Stimulated activated CD4-positive, alpha-beta T cell treated with anti-CD3 and anti-CD28 coated beads, TNF-alpha, amount 100 ng/mL, for 24 hours (primary cell): ENCODE measurements at places on chromosomes 13 and 19.

DNA sequence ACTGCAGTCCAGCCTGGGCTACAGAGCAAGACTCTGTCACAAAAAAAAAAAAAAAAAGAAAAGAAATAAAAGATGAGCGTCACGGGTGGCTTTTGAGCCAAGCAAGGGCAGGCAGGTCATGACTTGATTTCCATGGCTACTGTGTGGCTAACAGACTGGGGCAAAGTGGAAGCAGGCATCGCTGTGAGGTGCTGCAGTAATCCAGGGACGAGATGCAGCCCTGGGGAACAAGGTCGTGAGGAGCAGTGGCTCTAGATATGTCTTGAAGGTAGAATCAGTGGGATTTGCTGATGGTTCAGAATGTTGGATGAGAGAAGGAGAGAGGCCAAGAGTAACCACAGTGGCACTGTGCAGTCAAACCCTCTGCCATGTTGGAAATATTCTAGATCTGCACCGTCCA lies 14.2 kb downstream of the HAS1 start:
- no peak for DNase-seq

- DNase-seq = no peak
Measured at GRCh38 chr19:58406818-58407657, 1.4 kb upstream of the ZNF584 start.

- no peak for DNase-seq
Measured at GRCh38 chr13:98781045-98781444, 28.6 kb upstream of the SLC15A1 start.

GRCh38 chr13:104461049-104461448 lies 1394.8 kb upstream of the SLC10A2 start:
- no peak for DNase-seq

- no peak for DNase-seq
Measured at GRCh38 chr19:16198370-16198651, 600 bp downstream of the AP1M1 start.

- no peak for DNase-seq
Measured at GRCh38 chr13:34842466-34842865, 99.6 kb upstream of the NBEA start.

- no peak for DNase-seq
Measured at GRCh38 chr19:54201980-54202379, 1.3 kb downstream of the RPS9 start.

DNA sequence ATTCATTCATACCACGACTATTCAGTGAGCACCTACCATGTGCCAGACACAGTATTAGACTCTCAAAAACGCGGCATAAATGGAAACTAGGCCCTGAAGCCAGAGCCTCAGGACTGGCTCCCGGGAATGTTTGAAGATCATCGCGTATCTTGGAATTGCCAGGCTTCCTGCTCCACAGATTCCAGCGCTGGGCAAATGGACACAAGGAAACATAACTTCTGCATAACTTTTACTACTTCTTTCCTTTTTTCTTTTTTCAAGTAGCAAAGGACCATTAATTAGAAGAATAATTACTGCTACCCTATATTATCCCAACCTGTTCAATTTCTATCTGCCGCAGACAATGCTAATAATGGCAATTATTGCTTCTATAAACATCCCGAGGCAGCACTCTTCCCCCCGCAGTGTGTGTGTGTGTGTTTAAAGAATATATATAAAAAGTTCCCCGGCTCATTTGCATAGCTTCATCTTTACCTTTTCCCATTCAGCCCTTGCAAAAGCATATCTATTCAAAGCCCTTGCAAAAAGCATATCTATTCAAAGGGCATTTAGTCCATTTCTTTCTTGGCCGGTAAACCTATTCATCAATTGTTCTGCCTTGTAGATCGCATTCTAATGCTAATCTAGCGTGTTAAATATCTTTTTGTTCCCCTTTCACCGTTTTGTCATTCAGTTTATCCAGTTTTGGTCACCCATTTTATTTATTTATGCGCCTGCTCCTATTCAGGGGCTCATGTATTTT lies 6.1 kb downstream of the SOX21 start:
- no peak for DNase-seq

GRCh38 chr19:21698215-21698614 lies 69.2 kb downstream of the ZNF100 start:
- no peak for DNase-seq

- no peak for DNase-seq
Measured at GRCh38 chr13:27137759-27138158, 33.9 kb downstream of the USP12 start.

- no peak for DNase-seq
Measured at GRCh38 chr19:15263361-15263985, 31.2 kb upstream of the EPHX3 start.

GRCh38 chr13:78190296-78190695 lies 271.7 kb upstream of the EDNRB start:
- DNase-seq = no peak

DNA sequence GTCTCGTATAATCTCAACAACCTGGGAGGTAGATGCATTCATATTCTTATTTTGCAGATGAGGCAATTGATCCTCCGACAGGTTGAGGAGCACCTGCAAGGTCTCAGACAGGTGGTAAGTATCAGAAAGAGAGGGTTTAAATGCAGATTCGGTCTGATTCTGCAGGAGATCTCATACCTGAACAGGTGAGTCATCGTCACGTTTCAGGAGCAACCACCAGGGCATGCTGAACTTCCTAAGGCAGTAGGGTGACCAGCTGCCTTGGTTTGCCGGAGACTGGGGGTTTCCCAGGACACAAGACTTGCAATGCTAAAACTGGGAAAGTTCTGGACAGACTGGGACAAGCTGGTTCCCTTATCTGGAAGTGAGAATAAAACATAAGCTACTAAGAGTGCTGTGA lies 68.8 kb upstream of the TSHZ3 start:
- DNase-seq = no peak

DNA sequence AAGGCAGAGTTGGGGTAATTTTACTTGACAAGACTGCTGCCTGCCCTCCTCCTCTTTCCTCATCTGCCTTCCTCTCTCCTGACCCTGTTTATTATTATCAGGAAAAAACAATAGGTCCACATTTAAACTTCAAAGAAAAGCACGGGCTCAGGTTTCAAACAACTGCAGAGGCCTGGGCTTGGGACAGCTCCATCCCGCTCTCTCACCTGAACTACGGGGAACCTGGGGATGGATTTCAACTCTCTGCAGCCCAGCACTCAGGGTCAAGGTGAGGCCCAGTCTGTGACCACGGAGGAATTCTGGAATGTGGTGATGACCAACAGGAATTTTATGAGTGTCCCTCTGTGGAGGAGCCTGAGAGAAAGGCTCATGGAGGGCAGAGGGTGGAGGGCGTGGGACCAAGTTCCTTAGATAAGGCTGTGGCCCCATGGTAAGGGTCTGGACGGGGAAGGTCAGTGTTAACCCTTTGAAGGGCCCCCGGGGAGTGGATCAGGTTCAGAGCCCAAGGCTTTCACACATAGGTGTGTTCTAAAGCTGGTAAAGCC lies 220.8 kb upstream of the MAB21L1 start:
- no peak for DNase-seq

DNA sequence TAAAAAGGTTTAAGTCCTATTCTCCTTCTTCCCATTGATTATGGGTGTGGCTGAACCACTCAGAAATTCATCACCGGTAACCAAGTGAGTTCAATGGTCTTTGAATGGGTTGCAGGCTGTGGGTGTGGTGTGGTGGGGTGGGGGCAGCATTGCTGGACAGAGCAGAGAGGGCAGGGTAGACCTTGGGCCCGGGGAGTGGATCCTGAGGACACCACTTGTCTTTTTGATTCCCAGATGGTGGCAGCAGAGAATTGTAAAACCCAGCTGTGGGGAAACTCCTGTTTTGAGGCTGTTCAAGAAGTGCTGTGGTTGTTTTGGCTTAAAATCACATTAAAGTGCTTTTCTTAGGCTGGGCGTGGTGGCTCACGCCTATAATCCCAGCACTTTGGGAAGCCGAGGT lies 45.8 kb upstream of the RGCC start:
- no peak for DNase-seq

- DNase-seq = no peak
Measured at GRCh38 chr13:21676611-21677021, 5.7 kb downstream of the FGF9 start.

DNA sequence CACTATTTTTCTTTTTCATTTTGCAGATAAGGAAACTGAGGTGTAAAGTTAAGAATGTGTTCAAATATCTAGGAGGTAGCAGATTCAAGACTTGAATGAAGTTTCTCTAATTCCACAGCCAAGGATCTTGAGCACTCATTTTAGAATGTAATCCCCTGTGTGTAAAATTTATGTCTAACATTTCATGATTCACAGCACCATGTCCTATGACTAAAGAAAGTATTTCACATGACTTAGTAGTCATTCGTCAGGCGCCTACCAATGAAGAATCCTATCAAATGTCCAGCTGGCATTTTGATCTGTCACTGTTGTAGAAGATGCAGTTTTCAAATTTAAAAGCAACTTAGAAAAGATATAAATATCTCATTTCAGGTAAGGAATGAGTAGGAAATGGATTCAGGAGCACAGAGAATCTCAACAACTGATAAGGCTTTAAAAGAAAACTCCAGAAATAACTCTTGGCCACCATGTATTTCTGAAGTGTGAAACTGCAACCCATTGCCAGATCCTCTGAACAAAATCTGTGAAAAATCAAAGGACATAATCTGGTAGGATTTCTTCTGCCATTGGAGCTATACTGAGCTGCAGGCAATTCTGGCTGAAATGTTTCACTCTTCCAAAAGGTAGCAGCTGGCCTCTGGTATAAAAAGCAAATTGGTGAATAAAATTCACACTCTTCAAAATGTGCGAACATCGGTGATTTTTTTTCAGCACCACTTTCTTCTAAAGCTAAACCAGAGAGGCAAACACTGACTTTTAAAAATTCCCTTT lies 92.2 kb downstream of the DCLK1 start:
- DNase-seq = no peak

GRCh38 chr13:112997188-112998130 lies 28.4 kb downstream of the MCF2L start:
- DNase-seq = no peak

GRCh38 chr19:35166100-35167063 lies 11.8 kb downstream of the FXYD5 start:
- DNase-seq = no peak

- DNase-seq = no peak
Measured at GRCh38 chr13:100510208-100510957, 78.2 kb downstream of the GGACT start.

DNA sequence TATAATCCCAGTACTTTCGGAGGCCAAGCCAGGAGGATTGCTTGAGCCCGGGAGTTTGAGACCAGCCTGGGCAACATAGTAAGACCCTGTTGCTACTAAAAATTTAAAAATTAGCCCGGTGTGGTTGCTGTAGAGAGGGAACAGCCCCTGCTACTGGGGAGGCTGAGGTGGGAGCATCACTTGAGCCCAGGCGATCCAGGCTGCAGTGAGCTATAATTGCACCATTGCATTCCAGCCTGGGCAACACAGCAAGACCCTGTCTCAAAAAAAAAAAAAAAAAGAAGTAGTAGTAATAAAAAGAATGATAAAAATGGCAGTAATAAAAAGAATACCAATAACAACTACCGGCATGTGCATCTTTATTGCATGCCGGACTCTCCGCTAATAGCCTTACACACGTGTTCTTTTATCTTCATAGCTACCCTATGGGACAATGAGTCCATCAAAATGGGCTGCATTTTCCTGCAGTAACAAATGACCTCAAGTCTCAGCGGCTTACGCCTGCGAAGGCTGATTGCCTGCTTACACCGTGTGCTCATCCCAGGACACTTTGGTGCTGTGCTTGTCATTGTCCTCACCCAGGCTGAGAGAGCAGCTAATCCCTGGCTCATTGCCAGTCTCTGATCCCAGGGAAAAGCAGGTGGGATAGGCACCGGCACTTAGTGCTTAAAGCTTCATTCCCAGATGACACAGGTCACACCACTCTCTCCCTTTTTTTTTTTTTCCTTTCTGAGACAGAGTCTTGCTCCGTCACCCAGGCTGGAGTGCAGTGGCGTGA lies 14.4 kb upstream of the SYCN start:
- DNase-seq = no peak

DNA sequence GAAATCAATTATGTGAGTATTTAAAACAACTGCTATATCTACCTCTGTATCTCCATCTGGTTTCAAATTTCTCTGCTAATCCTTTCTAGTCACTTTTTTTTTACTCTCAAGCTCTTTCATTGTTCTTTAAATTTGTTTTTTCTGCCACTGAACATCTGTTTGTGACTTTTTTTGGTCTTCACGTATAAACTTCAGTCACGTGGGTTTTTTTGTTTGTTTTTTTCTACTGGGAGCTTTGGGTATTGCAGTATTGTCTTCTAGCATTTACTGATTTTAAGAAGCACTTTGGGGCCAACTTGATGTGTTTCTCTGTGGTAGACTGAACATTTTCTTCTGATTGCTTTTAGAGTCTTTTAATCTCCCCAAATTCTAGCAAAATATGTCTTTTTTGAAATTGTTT lies 262.6 kb upstream of the RXFP2 start:
- DNase-seq = no peak

GRCh38 chr13:72643311-72643989 lies 84.0 kb downstream of the MZT1 start:
- peak; percentile 48 for DNase-seq

GRCh38 chr19:4014541-4015491 lies 7.3 kb downstream of the PIAS4 start:
- DNase-seq = no peak

- no peak for DNase-seq
Measured at GRCh38 chr13:113148940-113149503, 9.4 kb upstream of the PROZ start.

DNA sequence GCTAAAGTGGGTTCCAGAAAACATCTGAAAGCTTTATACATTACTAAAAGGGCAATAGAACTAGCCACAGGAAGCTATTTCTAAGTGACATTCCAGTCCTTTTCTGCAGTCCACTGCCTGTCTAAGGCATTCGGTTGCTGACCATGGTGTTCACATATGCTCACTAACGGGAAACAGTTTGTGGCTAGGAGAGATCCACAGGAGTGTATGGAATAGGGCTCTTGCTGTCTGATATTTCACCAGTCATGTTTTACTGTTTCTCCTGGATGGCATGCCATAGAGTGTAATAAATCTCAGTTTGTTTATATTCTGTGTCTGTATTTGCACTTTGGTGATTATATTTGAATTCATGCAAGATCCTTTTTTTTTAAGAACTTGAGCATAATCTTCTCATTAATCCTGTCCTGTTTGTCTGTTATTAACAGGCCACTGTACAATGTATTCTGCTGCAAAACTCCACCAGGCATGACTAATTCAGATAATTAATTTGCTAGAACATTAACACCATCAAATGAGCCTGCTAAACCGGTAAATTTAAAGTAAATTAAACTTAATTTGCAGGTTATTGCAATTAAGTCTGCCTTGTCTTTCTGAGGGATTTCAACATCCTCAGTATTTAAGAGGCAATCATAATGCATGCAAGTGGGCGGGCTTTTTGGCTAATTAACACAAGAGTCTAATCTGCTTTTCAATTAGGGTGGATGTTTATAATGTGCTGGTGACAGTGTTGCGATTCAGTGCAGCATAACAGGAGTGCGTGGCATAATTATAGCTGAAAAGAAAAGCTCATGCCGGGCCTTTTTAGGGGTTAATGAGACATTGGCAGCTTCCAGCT lies 201.3 kb downstream of the POU4F1 start:
- DNase-seq = no peak

GRCh38 chr19:48064509-48064908 lies 20.6 kb upstream of the CABP5 start:
- DNase-seq = no peak

- DNase-seq = no peak
Measured at GRCh38 chr19:45404557-45405434, at the start of gene PPP1R13L. PPP1R13L (minus strand) TSS chr19:45405069; CDS start chr19:45398318, 6,751 bp downstream.

- DNase-seq = no peak
Measured at GRCh38 chr13:94431987-94432386, 47.5 kb downstream of the DCT start.

- DNase-seq = no peak
Measured at GRCh38 chr19:42088471-42089190, 12.7 kb downstream of the ZNF574 start.

- no peak for DNase-seq
Measured at GRCh38 chr13:80001510-80001842, 339.4 kb downstream of the SPRY2 start.
